ENCODE measurements at places on chromosomes 5 and 9. TPM values are rescaled to one million over a fixed set of nuclear protein-coding genes. Genes with fewer than 3 reads are reported as not detected.

GMCL2 gene
- not detected for total RNA-seq

CMYA5 gene
- total RNA-seq: 0.61 TPM

PCA3 gene
- not detected for total RNA-seq

- H3K36me3 ChIP-seq: no peaks in the 10 kb centered on the region
- H3K4me1 ChIP-seq: peaks cover 41% of the 10 kb centered on the region
- H3K27me3 ChIP-seq: no peaks in the 10 kb centered on the region
- peak; percentile 75 for DNase-seq
- no peak overlapping the region for H3K4me3 ChIP-seq
Observed at GRCh38 chr9:27427272-27427643, 96.8 kb upstream of the IFNK start.

DNA sequence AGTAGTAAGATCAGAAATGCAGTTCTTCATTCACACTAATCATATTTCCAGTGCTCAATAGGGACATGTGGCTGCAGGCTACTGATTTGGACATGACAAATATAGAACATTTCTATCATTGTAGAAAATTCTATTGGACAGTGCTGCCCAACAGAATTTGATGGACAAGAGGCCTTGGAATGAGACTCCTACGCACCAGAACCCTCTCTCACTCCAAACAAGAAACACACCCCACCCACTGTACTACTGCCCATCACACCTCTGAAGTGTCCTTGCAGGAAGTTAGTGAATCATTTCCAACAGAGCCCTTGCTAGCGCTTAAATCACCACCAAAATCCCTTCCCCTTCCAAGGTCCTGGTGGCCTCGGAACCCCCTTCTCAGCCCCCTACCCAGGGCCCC is 66.5 kb downstream of the ROR2 start:
- H3K27me3 ChIP-seq: peaks cover 16% of the 10 kb centered on the region
- DNase-seq: no peak
- no peaks in the 10 kb centered on the region for H3K36me3 ChIP-seq
- H3K4me3 ChIP-seq: no peak overlapping the region

- DNase-seq: no peak
- no peaks in the 10 kb centered on the region for H3K4me1 ChIP-seq
Observed at GRCh38 chr5:133123297-133123696, 71.5 kb downstream of the HSPA4 start.

DNA sequence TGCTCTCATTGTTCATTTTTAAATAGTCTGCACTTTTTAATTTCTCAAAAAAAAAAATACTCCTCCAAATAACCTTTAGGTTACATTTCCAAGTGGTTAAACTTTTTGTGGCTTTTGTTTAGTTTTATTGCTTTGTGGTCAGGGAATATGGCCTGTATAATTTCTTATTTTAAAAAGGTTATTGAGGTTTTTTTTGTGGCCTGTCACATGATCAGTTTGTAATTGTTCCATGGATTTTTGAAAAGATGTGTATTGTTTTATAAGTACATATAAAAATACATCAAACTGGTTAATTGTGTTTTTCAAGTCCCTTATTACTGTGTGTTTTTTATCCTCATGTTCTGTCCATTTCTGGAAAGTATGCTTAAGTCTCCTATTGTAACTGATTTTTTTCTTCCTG is 64.0 kb downstream of the ZNF618 start:
- no peak overlapping the region for H3K27ac ChIP-seq
- H3K36me3 ChIP-seq: no peaks in the 10 kb centered on the region
- no peak for DNase-seq
- no peaks in the 10 kb centered on the region for H3K27me3 ChIP-seq
- no peak overlapping the region for H3K4me3 ChIP-seq

GRCh38 chr5:60350794-60351193 is 349.2 kb downstream of the DEPDC1B start:
- no peak overlapping the region for H3K27ac ChIP-seq
- H3K27me3 ChIP-seq: peaks cover 21% of the 10 kb centered on the region
- no peaks in the 10 kb centered on the region for H3K4me1 ChIP-seq
- H3K36me3 ChIP-seq: no peaks in the 10 kb centered on the region
- no peak for DNase-seq

DNA sequence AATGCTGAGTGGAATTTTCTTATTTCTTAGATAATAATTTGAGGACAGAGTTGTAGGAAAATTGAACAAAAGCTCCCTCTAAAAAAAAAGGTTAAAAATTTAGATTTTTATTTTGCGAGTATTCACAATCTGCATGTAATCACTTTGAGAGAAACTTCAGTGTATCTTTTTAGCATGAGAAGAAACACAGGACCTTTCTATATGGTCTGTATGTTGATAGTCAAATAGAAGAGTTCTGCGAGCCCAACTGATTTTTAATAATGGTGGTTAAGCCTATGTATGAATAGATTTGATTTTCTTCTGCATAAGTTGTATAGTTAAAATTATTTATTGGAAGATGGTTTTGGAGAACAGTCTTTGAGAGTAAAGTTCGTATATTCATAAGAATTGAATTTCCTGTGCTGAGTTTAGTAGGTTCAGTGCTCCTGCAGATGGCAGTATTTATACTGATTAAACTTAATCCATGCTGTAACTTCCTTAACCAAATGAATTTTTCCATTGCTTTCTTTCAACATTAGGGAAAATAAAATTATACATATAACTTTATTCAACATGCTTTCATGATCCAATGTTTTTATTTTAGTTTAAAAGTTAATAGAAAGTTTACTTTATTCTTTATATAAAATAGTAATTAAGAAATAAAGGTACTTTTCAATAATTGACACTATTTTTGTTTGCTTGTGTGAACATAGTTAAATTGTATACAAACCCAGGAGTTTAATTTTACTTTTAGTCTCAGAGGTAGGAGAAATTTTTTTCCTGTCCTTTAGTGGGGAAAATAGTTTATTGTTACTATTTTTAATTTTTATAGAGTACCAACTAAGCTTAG is 19.6 kb downstream of the TCERG1 start:
- DNase-seq: peak; percentile 32
- peaks cover 80% of the 10 kb centered on the region for H3K36me3 ChIP-seq
- H3K4me1 ChIP-seq: peaks cover 28% of the 10 kb centered on the region
- H3K27ac ChIP-seq: no peak overlapping the region
- no peaks in the 10 kb centered on the region for H3K27me3 ChIP-seq
- no peak overlapping the region for H3K4me3 ChIP-seq

DNA sequence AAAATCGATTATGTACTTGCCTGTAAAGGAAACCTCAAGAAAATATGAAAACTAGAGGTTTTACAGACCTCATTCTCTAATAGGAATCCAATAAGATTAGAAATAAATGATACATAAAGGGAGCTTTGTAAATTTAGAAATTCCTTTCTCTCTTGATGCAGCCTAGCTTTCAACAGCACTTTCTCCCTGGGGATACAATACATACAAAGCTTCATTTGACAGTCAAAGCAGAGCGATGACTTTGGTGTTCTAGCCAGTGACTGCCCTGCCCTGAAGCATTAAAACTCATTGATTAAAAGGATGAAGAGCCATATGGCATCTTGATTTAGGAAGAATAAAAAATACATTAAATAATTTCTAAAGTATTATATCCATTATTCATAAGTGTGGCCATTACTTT is 46.3 kb upstream of the GLIS3 start:
- H3K4me1 ChIP-seq: peaks cover 11% of the 10 kb centered on the region
- no peak overlapping the region for H3K4me3 ChIP-seq
- no peaks in the 10 kb centered on the region for H3K36me3 ChIP-seq
- H3K27me3 ChIP-seq: no peaks in the 10 kb centered on the region
- no peak overlapping the region for H3K27ac ChIP-seq

DNA sequence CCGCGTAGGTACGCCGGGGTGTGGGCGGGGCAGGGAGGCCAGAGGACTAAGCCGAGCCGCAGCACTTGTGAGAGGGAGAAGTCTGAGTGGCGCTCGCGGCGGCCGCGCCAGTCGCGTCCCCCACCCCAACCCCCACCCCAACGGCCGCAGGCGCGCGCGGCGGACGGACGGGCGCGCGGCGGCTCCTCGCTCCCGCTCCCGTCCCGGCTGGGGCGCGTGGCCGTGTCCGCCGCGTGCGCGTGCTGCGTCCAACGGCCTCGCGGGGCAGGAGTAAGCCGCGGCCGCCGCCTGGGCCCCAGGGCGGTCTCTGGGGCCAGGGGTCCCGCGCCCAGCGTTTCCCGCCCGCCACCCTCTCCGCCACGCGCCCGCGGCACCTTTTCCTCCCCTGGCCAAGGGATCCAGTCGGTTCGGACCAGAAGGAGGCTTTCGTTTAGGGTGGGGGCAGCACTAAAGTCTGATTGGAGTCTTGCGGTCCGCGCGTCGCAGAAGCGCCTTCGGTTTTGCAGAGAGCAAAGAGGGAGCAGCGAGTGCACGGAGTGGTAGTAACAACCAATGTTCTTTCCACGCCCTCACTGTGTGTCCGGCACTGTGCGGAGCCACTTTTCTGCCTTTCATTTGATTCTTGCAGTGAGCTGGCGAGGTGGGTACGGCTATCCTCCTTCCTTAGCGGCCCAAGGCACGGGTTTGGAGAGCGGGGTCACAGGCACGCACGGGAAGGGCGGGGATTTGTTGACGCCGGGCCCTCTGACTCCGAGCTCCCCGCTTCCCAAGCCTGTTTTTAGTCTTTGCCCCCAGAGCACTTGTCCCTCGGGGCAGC is 483 bp downstream of the G3BP1 start:
- no peak overlapping the region for H3K27ac ChIP-seq
- DNase-seq: peak; percentile 57
- peaks cover 19% of the 10 kb centered on the region for H3K4me1 ChIP-seq
- H3K4me3 ChIP-seq: no peak overlapping the region
- H3K36me3 ChIP-seq: peaks cover 24% of the 10 kb centered on the region
- no peaks in the 10 kb centered on the region for H3K27me3 ChIP-seq

GRCh38 chr5:1280177-1281037 is 14.5 kb downstream of the TERT start:
- H3K27ac ChIP-seq: no peak overlapping the region
- DNase-seq: no peak
- H3K4me3 ChIP-seq: no peak overlapping the region
- H3K36me3 ChIP-seq: peaks cover 7% of the 10 kb centered on the region

GRCh38 chr5:168188182-168188581 is 103.3 kb upstream of the WWC1 start:
- no peak overlapping the region for H3K4me3 ChIP-seq
- H3K36me3 ChIP-seq: no peaks in the 10 kb centered on the region
- no peak for DNase-seq
- no peaks in the 10 kb centered on the region for H3K27me3 ChIP-seq

- DNase-seq: no peak
- peak overlapping the region; percentile 72 for H3K4me3 ChIP-seq
- no peaks in the 10 kb centered on the region for H3K4me1 ChIP-seq
- peaks cover 29% of the 10 kb centered on the region for H3K36me3 ChIP-seq
- H3K27ac ChIP-seq: peak overlapping the region; percentile 67
Observed at GRCh38 chr9:137589441-137590122, 730 bp downstream of the ZMYND19 start.

GRCh38 chr5:58810086-58810485 is 227.2 kb downstream of the RAB3C start:
- H3K36me3 ChIP-seq: no peaks in the 10 kb centered on the region
- peaks cover 66% of the 10 kb centered on the region for H3K27me3 ChIP-seq
- H3K4me3 ChIP-seq: no peak overlapping the region
- DNase-seq: no peak
- H3K4me1 ChIP-seq: no peaks in the 10 kb centered on the region
- no peak overlapping the region for H3K27ac ChIP-seq

DNA sequence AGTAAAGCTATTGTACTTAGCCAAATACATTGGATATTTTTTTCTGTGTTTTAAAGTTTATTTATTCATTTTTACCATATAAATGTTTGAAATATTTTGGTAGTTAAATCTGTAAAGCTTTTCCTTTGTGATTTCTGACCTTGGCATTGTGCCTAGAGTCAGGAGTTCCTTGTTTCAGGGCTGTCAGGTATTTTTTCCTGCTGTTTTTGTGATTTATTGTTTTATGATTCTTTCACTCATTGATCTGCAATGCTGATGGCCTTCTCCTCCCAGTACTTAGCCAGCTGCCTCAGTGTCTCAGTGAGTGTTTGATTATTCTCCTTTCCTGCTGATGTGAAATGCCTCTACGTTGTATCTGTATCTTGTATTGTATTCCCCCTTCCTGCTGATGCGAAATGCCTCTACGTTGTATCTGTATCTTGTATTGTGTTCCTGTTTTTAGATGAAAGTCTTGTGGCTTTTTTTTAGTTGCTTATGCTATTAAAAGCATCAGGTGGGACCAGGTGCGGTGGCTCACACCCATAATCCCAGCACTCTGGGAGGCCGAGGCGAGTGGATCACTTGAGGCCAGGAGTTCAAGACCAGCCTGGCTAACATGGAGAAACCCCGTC is 61.0 kb downstream of the EHMT1 start:
- H3K27me3 ChIP-seq: no peaks in the 10 kb centered on the region
- no peak for DNase-seq
- H3K4me1 ChIP-seq: peaks cover under 1% of the 10 kb centered on the region
- peaks cover 57% of the 10 kb centered on the region for H3K36me3 ChIP-seq
- H3K4me3 ChIP-seq: no peak overlapping the region
- H3K27ac ChIP-seq: no peak overlapping the region

DNA sequence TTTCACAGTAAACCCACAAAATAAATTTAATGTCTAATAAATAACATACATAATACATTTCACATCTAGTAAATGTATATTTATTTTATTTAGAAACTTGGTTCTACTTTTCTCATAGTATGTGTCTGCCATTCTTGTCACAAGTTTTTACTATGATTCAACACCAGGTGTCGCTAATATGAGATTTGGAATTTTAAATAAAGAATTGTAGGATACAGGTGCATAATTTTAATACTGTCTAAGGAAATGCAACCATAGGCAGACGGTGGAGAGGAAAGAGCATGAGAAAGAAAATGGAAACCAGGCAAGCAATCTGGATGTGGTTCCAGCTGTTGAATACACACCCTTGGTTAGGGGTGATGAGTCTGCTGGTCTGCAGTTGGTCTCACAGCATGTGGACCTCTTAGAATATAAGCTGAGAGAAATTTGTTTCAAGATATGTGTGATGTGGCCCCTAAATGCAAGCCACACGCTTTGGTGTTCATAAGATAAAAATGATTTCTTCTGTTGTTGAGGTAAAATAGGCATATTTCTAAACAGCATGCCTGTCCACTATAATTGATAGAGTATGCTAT is 114.7 kb upstream of the TXNDC8 start:
- H3K36me3 ChIP-seq: no peaks in the 10 kb centered on the region
- H3K27ac ChIP-seq: no peak overlapping the region
- H3K27me3 ChIP-seq: no peaks in the 10 kb centered on the region
- H3K4me1 ChIP-seq: no peaks in the 10 kb centered on the region
- no peak overlapping the region for H3K4me3 ChIP-seq

- H3K27me3 ChIP-seq: no peaks in the 10 kb centered on the region
- no peak for DNase-seq
- no peak overlapping the region for H3K27ac ChIP-seq
- peaks cover 20% of the 10 kb centered on the region for H3K4me1 ChIP-seq
- peaks cover 69% of the 10 kb centered on the region for H3K36me3 ChIP-seq
Observed at GRCh38 chr9:132627106-132627505, 42.7 kb downstream of the DDX31 start.

GRCh38 chr5:43683884-43684471 is 81.0 kb downstream of the NNT start:
- no peak overlapping the region for H3K27ac ChIP-seq
- no peaks in the 10 kb centered on the region for H3K4me1 ChIP-seq
- no peaks in the 10 kb centered on the region for H3K27me3 ChIP-seq
- peaks cover 18% of the 10 kb centered on the region for H3K36me3 ChIP-seq

- no peaks in the 10 kb centered on the region for H3K27me3 ChIP-seq
- no peaks in the 10 kb centered on the region for H3K36me3 ChIP-seq
- DNase-seq: no peak
Observed at GRCh38 chr9:137057545-137057944, 3.7 kb upstream of the ENTPD2 start.
